ENCODE measurements at places on chromosomes 3 and 15.

- DNase-seq = no peak
Observed at GRCh38 chr3:165683947-165684346, 153.3 kb downstream of the BCHE start.

GRCh38 chr3:182671942-182672341 lies 121.4 kb upstream of the ATP11B start:
- DNase-seq = no peak

DNA sequence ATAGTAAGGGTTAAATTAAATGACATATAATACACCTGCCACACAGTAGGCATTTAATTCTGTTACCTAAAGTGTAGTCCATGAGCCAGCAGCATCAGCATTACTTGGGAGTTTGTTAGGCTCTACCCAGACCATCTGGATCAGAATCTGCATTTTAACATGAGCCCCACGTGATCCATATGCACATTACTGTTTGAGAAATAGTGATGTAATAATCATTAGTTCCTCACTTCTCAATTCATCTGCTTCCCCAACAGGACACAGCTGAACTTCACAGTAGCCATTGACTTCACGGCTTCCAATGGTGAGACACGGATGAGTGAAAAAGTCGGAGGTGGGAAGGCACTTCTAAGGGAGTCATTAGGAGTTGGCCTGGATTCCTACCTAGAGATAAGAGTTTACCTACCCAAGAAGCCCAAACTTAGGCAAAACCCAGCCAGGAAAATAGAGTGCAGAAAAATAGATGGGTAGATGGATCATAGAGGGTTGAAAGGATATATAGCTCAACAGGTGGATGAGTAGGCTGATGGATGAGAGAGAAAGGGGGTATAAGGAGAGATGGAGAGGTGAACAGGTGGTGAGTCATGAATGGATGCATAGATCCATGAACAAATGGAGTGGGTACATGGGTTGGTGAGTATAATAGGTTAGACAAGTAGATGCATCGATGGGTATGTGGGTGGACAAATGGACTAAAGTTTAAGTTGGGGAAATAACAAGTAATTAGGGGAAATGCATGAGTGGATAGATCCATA lies 13.3 kb downstream of the CPNE9 start:
- no peak for DNase-seq

GRCh38 chr15:77335298-77335697 lies 84.6 kb downstream of the PEAK1 start:
- no peak for DNase-seq

DNA sequence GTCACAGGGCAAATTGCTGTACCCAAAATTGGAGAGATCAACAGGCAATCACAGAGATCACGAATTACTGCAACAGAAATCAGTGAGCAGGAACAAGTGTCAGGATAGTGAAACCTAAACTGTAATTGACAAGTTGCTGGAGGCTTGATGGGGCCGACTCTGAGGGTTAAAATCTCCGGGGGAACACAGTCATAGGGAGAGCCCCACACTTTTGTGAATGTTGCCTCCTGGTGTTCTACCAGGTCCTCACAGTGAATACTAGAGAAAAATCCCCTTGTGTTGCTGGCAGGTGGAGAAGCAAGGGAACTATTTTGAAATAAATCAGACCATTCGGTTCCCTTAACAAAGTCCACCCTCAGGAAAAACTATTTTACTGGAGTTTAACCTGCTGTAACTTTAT lies 697.5 kb upstream of the CBLB start:
- DNase-seq = no peak

DNA sequence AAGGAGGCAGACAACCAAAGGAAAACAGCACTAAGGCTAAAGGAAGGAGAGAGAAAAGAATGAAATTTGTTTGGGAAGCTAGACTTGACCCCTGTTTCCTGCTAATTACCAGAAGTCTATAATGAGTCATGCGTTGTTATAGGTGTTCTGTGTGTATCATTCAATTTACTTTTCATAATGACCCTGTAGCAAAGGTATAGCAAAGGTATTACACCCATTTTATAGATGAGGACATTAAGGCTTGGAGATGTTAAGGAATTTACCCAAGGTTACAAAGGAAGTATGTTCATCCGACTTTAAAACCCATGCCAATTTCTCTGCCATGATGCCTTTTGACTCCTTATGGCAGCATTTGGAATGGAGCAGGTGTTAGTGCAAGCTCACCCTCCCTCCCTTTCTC lies 54.9 kb downstream of the RAP2B start:
- no peak for DNase-seq

GRCh38 chr3:46427916-46428833 lies 21.1 kb downstream of the CCRL2 start:
- DNase-seq = no peak

GRCh38 chr3:170511371-170511770 lies 74.5 kb downstream of the SLC7A14 start:
- no peak for DNase-seq

DNA sequence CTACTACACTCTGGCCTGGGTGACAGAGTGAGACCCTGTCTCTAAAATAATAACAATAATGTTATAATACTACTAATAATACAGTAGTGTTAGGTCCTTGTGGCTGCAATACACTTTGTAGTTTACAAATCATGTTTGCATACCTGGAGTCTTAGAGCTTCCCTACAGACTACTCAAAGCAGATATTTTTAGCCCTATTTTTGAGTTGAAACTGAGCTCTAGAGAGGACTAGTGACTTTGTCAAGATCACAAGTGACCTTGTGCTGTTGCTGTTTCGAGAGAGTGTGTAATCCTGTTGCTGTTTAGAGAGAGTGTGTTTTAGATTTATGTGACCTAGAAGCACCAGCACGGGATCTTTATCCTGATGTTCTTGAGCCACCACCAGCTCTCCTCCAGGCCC lies 105.3 kb upstream of the RNU6-1 start:
- no peak for DNase-seq

DNA sequence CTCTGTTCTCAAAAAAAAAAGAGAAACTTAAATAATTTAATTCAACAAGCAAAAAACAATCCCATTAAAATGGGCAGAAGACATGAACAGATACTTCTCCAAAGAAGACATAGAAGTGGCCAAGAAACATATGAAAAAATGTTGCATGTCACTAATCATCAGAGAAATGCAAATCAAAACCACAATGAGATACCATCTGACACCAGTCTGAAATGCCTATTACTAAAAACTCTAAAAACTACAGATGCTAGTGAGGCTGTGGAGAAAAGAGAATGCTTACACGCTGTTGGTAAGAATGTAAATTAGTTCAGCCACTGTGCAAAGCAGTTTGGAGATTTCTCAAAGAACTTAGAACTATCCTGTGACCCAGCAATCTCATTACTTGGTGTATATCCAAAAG lies 382.9 kb downstream of the OTOL1 start:
- no peak for DNase-seq

GRCh38 chr3:150303768-150304167 lies 104.3 kb upstream of the TSC22D2 start:
- DNase-seq = no peak

DNA sequence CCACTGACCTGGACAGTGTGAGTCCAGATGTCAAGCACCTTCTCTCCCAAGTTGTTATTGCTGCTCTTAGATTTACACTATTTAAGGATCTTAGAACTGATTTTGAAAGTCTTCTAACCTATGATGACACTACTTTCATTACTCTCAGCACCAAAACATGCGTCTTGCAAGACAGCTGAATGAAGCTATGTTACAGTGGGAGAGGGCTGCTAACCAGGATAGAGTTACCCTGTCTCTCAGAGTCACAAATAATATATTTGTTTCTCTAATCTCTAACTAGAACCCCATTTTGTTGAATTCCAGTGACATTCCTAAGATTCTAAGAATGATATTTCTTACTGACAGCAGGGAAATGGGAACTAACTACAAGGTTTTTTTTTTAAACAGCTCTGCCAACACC lies 455.5 kb downstream of the MAGI1 start:
- DNase-seq = no peak

- no peak for DNase-seq
Observed at GRCh38 chr3:108472001-108472591, 38.3 kb downstream of the MYH15 start.
